SK-N-MC (cell line): ENCODE measurements at places on chromosomes 1 and 21.
A peak's percentile ranks its signal among the peaks of the same experiment; 100 is the strongest.

- no peak for DNase-seq
Observed at GRCh38 chr21:41582298-41582840, 74.4 kb upstream of the TMPRSS2 start.

DNA sequence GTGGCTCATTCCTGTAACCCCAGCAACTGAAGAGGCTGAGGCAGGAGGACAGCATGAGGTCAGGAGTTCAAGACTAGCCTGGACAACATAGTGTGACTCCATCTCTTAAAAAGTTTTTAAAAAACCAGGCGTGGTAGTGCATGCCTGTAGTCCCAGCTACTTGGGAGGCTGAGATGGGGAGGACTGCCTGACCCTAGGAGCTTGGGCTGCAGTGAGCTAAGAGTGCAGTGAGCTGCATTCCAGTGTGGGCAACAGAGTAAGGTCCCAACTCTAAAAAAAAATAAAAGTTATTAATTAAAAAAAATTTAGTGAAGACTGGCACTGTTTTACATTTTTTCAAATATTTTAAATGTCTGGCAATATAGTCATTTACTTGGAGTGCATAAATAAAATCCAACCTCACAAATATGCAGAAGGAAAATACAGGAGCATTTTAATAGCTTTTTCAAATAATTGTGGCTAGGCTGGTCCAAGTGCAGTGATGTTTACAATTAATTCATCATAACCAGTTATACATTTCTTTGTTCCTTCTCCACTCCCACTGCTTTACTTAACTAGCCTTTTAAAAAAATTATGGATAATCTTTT, 10.8 kb downstream of the ZBTB8OS start:
- DNase-seq = no peak

DNA sequence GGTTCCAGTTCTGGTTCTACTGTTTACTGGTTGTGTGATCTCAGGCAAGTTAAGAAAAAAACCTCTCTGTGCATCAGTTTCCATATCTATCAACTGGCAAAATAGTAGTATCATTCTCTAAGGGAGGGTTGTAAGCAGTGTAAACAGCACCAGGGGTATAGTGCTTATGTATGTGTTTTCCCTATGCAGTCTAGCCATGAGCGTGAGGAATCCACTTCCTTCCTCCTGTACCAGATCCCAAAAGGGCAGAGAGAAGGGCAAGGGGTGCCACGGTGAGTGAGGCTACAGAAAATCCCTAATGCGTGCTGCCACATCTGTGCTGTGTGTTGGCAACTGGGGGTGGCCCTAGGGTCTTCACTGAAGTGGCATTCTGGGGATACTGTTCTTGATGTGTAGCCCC, 18.4 kb upstream of the RNF19B start:
- no peak for DNase-seq

- DNase-seq = no peak
Observed at GRCh38 chr1:40394491-40395172, 21.1 kb downstream of the SMAP2 start.

- no peak for DNase-seq
Observed at GRCh38 chr1:181104790-181105133, 16.3 kb downstream of the IER5 start.

DNA sequence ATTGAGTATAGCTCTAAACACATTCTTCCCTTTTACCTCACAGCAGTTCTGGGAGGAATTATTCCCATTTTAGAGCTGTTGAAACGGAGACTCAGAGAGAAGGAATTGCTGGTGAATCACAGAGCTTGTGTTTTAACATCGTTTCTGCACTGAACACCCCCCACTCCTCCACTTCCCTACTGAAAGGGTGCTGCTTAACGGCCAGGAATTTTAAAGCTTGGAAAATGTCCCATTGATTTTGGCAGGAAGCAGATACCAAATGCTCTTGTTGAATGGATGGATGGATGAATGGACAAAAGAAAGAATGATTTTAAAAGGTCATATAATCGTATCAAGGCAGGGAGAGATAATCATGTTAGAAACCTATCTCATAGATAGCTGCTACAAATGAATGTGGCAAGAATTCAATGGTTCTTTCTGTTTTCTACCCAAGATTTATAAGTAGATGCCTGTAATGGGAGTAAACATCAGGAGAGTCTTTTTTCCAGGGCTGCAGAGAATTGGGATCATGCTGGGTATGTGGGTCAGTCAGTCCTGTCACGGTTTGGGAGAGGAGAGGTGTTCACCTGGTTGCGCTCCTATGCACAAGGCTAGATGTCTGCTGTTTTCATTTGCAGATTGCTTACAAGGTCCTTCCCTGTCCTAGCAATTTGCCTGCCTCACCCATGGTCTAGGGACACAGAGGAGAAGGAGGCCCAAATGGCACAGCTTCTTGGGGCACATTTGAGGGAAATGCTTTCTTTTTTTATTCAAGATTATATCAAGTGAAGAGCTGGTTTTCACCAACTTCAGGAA, 19.0 kb downstream of the FAM163A start:
- DNase-seq = no peak

DNA sequence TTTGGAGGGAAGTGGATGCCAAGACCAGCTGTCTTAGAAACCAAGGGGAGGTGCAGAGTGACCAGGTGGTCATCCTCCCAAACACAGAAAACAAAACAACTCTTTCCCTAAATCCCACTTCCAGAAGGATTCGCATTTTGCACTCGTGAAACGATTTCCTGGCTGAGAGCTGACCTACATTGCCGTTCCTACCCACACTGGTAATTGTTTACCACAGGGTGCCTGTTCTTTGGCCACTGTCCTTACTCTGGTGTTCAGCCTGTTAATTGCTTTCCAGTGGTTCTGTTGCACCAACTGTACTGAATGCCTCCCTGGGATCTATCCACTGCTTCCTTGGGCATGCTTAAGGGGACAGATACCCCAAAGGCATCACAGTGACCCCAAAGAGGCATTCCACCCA, 23.2 kb upstream of the PLA2G2C start:
- no peak for DNase-seq

DNA sequence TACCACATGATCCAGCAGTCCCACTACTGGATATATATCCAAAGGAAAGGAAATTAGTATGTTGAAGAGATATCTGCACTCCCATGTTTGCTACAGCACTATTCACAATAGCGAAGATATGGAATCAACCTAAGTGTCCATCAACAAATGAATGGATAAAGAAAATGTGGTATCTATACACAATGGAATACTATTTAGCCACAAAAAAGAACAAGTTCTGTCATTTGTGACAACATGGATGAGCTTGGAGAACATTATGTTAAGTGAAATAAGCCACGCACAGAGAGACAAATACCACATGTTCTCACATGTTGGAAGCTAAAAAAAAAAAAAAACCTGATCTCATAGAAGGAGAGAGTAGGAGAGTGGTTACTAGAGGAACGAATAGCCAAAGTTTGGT, 17.7 kb downstream of the ATPAF1 start:
- no peak for DNase-seq

DNA sequence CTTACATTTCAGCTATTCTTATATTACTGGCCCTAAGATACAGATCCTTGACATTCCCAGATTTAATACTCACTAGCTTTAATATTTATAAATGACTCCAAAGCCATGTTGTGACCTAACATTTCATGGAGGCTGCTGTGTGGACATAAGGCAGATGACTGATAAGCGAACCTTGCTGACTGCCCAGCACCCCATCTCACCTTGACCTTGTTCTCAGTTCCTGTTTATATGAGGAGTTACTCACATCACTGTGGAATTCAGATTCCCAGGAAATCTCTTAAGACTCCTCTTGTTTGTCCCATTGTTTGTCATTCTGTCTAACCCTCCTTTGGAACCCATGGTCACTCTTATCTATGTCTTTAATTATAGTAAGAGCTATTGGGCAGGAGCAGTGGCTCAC, 21.9 kb downstream of the RAB3B start:
- DNase-seq = no peak

- no peak for DNase-seq
Observed at GRCh38 chr1:2145946-2146835, 48.4 kb downstream of the FAAP20 start.

- no peak for DNase-seq
Observed at GRCh38 chr1:228174482-228175315, 9.1 kb downstream of the IBA57 start.

- DNase-seq = no peak
Observed at GRCh38 chr1:118636004-118636403, 352.1 kb downstream of the TBX15 start.

DNA sequence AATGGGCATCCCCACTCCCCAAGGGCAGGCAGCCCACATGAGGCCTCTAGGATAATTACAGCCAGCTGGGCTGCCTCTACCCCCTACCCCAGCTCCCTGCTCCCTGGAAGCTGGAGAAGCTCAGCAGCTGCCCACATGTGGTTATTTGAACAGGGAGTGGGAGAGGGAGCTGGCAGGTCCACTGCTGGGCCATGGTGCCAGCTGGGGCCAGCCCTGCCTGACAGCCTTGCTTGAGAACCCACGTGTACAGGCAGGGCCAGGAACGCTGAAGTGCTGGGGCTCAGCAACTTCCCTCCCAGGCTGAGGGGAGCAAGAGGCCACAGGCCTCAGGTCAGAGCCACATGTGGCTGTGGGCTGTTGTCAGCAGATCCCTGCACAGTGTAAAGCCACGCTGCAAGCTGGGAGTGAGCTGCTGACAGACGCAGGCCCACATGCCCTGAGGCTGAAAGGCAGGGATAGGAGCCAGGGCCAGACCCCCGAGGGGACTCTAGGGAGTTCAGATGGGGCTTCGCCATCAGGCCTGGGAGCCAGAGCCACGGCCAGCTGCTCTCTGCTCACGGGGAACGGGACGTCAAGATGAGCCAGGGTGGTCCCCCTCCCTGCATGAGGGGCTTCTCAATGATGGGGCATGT, 129.0 kb downstream of the SYF2 start:
- no peak for DNase-seq

DNA sequence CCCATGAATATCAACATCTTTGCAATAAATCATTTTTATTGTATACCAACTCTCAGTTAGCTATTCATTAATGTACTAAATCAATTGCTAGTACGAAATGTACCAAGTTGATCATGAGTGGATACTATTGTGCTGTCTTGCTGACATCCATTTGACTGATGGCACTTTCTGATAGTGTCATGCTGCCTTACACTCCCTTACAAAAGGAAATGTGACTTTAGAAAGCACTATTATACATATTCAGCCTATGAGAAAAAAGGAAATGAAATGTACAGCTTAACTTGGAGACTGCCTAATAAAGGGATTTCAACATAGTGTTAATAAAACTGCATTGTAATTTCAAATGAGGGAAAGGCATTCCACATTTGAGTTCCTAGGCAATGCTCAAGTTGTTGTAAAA, 52.2 kb downstream of the PLA2G4A start:
- DNase-seq = peak; percentile 34

DNA sequence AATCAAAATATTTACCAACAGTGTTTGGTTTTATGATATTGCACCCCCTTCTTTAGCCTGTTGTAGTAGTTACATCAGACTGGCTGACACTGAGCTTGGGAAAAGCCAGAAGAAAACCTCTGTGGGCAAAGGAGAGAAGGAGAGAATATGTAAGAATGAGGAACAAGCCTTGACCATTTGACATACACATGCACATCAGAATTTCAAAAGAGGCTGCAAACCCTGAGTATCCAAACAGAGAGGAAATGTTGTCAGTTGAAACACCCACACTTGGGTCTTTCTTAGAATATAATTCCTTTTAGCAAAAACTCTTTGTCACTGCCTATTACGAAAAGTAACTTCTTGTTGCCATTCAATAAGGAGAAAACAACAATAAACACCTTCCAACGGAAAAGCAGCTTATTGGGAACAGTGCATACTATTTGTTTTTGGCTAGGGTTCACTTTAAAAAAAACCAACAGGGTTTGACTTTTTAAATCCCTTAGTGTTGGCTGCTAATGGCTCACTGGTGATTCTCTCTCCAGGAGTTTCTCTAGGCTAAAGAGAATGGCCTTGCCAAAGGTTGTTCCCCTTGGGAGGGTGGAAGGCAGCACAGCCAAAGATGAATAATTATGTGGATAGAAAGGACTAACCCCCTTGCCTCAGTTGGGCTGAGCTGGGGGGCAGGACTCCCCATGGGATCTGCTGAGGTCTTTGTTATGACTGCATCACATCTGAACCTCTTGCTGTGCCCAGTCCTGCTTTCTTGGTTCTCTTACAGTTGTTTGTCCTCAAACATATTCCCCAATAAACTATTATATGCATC, 48.9 kb downstream of the GORAB start:
- DNase-seq = no peak

DNA sequence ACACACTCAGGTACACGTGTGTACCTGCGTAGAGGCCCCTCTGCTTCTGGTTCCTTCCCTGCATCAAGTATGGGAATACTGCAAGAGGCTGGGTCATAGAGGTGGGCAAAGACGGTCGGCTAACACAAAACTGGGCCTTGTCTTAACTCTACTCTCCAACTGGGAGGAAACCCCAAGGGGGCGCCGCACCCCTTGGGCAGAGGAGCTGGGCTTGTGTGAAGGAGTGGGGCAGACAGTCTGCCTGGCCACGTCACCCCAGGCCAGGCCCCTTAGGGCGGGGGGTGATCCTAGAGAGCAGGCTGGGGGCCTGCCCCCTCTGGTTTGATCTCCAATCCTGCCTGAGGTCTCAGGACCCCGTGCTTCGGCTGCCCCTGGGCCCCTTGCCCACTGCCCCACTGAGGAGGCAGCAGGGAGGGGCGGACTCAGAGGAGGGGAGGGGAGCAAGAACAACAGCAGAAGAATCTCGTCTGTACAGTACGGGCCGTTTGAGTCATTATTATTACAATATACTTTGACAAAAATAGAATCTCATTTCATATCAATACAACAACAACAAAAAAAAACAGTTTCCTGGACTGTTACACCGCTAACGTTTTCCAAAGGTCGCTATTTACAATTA, 34.7 kb downstream of the MEF2D start:
- DNase-seq = no peak

DNA sequence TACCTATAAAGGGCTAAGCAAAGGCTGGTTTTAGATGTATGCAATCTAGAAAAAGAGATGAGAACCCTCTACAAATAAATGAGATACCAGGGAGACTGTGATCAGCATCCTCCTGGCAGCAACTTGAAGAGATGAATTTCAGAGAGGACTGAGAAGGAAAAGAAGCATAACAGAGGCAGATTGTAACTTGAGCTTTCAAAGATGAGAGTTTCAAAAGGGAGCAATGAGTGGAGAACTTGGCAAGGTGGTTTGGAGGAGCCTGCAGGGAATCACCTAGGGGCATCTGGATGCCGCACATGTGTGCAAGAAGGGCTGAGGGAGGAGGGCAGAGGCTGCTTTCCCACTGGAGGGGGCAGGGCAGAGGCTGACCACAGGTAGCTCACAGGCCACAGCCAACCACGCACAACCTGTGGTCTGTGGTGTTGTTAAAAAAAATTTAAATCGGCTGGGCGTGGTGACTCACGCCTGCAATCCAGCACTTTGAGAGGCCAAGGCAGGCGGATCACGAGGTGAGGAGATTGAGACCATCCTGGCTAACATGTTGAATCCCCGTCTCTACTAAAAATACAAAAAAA, 50.2 kb downstream of the PCNX2 start:
- no peak for DNase-seq
